ENCODE measurements at places on chromosomes 7 and 10. TPM values are rescaled to one million over a fixed set of nuclear protein-coding genes. Genes with fewer than 3 reads are reported as not detected.

The SPDYE16 gene
- not detected for total RNA-seq

GRCh38 chr7:39099146-39099545, 121.4 kb downstream of the POU6F2 start:
- no peak for DNase-seq
- H3K27me3 ChIP-seq: no peaks in the 10 kb centered on the region
- H3K36me3 ChIP-seq: no peaks in the 10 kb centered on the region
- no peak overlapping the region for H3K4me3 ChIP-seq
- no peaks in the 10 kb centered on the region for H3K4me1 ChIP-seq

- H3K27me3 ChIP-seq: no peaks in the 10 kb centered on the region
- no peaks in the 10 kb centered on the region for H3K36me3 ChIP-seq
- H3K27ac ChIP-seq: no peak overlapping the region
- no peak overlapping the region for H3K4me3 ChIP-seq
- H3K4me1 ChIP-seq: no peaks in the 10 kb centered on the region
These were observed 21.4 kb upstream of the ABCB5 start for GRCh38 chr7:20594023-20594422.

DNA sequence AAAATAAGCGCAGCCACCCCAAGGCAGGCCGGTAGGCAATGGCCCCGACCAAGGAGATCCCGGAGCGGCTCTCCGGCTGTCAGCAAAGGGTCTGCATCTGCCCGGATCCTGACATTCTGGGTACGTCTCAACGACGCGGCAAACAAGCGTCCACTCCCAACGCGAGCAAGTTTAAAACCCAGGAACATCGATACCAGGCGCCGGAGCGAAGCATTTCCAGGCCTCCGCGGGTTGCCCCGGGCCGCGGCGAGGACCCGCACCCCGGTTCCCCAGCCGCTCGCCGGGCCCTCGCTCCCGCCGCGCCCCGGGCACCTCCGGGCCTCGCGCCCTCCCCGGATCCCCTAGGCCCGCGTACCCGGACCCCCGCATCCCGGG, 453 bp downstream of the URGCP start:
- H3K27me3 ChIP-seq: no peaks in the 10 kb centered on the region
- no peaks in the 10 kb centered on the region for H3K36me3 ChIP-seq
- H3K4me1 ChIP-seq: no peaks in the 10 kb centered on the region

DNA sequence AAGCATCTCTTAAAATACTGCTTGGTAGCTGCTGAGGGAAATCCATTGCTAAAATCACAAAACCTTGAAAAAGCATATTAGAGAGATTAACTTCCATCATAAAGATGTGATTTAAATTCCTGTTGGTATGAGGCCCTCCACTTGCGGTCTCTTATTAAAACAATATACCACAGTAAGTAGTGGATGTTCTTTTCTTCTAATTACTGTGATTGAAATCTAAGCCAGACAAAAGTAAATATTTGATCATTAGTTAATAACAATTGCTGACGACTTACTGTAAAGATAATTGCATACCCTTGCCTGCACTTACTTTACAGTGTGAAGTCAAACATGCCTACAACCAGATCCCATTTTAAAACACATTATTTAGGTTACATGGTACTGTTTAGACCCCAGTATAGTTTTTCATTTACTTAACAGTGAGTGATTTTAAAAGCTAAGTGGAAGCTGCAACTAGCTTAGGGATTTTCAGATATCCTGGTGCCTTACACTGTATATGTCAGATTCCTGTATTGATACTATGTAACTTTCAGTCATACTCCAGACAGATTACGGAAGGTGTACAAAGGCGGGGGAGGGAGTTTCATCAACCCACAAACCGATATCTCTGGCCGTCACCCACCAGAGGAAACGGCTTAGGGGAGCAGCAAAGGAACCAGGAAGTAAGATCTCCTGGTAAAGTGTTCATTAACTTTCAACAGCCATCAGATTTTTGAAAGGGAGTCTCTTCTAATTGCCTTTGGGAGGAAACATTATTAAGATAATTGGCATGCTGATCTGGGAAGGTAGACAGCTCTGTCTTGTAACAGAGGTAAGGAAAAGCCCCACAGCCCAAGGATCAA, 986 bp downstream of the NRP1 start:
- no peak for DNase-seq
- peaks cover 11% of the 10 kb centered on the region for H3K27me3 ChIP-seq
- H3K36me3 ChIP-seq: peaks cover 17% of the 10 kb centered on the region
- no peak overlapping the region for H3K27ac ChIP-seq
- H3K4me1 ChIP-seq: peaks cover 8% of the 10 kb centered on the region
